ENCODE measurements at places on chromosomes 2 and 18. TPM values are rescaled to one million over a fixed set of nuclear protein-coding genes. Genes with fewer than 3 reads are reported as not detected.

The ABCB11 gene
- total RNA-seq: 0.25 TPM

The IAH1 gene
- total RNA-seq: 0.13 TPM

The ATP6V1B1 gene
- not detected for total RNA-seq

The GKN1 gene
- total RNA-seq: not detected

The ARHGEF4 gene
- total RNA-seq: not detected

The ZNF892 gene
- 0.29 TPM for total RNA-seq

The TFCP2L1 gene
- total RNA-seq: 1.00 TPM

The AP1S3 gene
- 2.5 TPM for total RNA-seq

GRCh38 chr18:50726960-50727589 lies 92.7 kb downstream of the MRO start:
- DNase-seq: no peak
- H3K4me1 ChIP-seq: no peaks in the 10 kb centered on the region
- no peak overlapping the region for H3K27ac ChIP-seq

- no peaks in the 10 kb centered on the region for H3K4me1 ChIP-seq
- no peak for DNase-seq
- no peak overlapping the region for H3K4me3 ChIP-seq
- peaks cover 3% of the 10 kb centered on the region for H3K36me3 ChIP-seq
- no peak overlapping the region for H3K27ac ChIP-seq
Observed at GRCh38 chr18:9348079-9348671, 13.6 kb downstream of the TWSG1 start.

- H3K4me1 ChIP-seq: no peaks in the 10 kb centered on the region
- no peak overlapping the region for H3K4me3 ChIP-seq
- no peak overlapping the region for H3K27ac ChIP-seq
- DNase-seq: no peak
- H3K36me3 ChIP-seq: no peaks in the 10 kb centered on the region
Observed at GRCh38 chr2:54524226-54524991, 68.3 kb downstream of the SPTBN1 start.

- H3K36me3 ChIP-seq: 0 out of 3 replicates have a peak, but pooled peaks cover 5% of the 10 kb centered on the region
- H3K27me3 ChIP-seq: no peaks in the 10 kb centered on the region
- H3K4me1 ChIP-seq: peaks cover 65% of the 10 kb centered on the region
- no peak overlapping the region for H3K4me3 ChIP-seq
- peak overlapping the region; percentile 80 for H3K27ac ChIP-seq
Observed at GRCh38 chr18:9825571-9826073, 60.2 kb upstream of the TXNDC2 start.

DNA sequence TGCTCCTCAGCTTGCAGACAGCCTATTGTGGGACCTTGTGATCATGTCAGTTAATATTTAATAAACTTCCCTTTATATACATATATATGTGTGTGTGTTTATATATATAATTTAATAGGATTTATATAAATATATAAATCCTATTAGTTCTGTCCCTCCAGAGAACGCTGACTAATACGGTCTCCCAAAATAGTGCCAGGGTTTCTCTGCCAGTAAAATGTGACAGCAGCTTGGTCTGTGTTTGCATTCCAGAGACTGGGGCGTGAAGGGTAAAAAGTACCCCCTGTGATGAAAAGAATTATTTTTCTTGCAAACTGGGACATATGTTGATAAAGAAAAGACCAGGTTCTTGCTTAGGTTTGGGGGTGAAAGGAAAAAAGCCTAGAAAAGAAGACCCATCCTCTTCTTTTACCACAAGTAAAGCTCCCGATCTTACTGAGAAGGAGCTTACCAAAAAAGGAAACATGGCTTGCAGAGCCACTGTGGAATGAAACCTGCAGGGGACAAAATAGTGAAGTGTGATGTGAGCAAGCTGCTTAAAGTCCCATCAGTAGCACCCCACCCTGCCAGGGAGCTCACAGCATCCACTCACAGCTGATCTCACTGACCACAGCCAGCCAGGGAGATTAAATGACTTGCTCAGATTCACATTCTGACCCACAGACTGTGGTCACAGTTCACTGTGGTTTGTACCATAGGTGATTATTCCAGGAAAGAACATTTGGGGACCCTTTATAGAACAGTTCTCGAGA lies 110.9 kb upstream of the RMP24 start:
- H3K36me3 ChIP-seq: no peaks in the 10 kb centered on the region
- no peak overlapping the region for H3K27ac ChIP-seq
- DNase-seq: no peak
- H3K4me3 ChIP-seq: no peak overlapping the region

- no peak overlapping the region for H3K27ac ChIP-seq
- H3K4me3 ChIP-seq: no peak overlapping the region
- H3K27me3 ChIP-seq: no peaks in the 10 kb centered on the region
Observed at GRCh38 chr18:59141294-59142068, 1.8 kb downstream of the SEC11C start.

GRCh38 chr2:939936-940601 lies 10.6 kb upstream of the SNTG2 start:
- H3K4me3 ChIP-seq: no peak overlapping the region
- DNase-seq: no peak
- no peaks in the 10 kb centered on the region for H3K27me3 ChIP-seq
- no peaks in the 10 kb centered on the region for H3K36me3 ChIP-seq
- H3K4me1 ChIP-seq: no peaks in the 10 kb centered on the region
- no peak overlapping the region for H3K27ac ChIP-seq

GRCh38 chr2:206558492-206558891 lies 83.8 kb upstream of the FAM237A start:
- DNase-seq: no peak
- no peak overlapping the region for H3K27ac ChIP-seq
- no peaks in the 10 kb centered on the region for H3K4me1 ChIP-seq
- no peak overlapping the region for H3K4me3 ChIP-seq
- no peaks in the 10 kb centered on the region for H3K27me3 ChIP-seq

GRCh38 chr2:222548992-222549391 lies 106.9 kb downstream of the FARSB start:
- DNase-seq: no peak
- no peak overlapping the region for H3K27ac ChIP-seq
- H3K4me1 ChIP-seq: no peaks in the 10 kb centered on the region
- H3K27me3 ChIP-seq: no peaks in the 10 kb centered on the region
- H3K4me3 ChIP-seq: no peak overlapping the region

GRCh38 chr2:230849633-230850357 lies 14.9 kb upstream of the ITM2C start:
- H3K27ac ChIP-seq: no peak overlapping the region
- DNase-seq: peak; percentile 69
- H3K27me3 ChIP-seq: peaks cover 12% of the 10 kb centered on the region
- no peak overlapping the region for H3K4me3 ChIP-seq
- peaks cover 14% of the 10 kb centered on the region for H3K4me1 ChIP-seq

DNA sequence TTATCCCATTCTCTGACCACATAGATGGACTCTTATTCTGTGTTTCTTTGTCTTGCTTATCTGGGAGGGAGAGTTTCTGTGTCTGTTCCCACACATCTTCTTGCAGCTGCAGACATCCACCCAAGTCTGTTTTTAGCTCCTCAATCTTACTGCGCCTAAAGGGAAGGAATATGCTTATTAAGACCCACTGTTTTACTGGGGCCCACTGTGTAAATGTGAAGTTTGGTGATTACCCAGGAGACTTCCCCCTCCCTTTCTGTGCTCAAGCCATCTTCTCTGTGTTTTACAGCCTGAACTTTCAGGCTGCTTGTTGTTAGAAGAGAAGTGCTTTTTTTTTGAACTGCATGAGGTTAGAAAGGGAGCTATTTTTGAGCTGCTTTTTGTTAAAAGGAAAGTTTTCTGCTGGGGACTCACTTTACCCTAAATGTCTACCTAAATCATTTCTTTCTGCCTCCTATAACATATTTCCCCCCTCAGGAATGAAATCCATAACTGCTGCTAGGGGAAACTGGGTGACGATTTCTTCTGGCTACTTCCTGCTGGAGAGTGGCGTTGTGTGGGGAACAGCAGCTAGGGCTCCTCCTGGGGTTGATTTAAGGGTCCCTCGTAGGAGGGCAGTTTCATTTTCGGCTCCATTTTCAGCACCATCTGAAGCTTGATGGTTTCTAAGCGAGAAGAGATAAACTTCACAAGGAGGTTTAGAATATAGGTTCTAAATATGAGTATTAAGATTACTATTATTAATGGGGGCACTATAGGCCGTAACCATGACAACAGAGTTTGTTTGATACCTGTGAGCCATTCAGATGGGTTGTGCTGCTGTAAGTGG lies 39.5 kb upstream of the GMCL1 start:
- H3K27me3 ChIP-seq: no peaks in the 10 kb centered on the region
- no peak overlapping the region for H3K4me3 ChIP-seq
- H3K36me3 ChIP-seq: no peaks in the 10 kb centered on the region
- no peaks in the 10 kb centered on the region for H3K4me1 ChIP-seq
- DNase-seq: no peak

DNA sequence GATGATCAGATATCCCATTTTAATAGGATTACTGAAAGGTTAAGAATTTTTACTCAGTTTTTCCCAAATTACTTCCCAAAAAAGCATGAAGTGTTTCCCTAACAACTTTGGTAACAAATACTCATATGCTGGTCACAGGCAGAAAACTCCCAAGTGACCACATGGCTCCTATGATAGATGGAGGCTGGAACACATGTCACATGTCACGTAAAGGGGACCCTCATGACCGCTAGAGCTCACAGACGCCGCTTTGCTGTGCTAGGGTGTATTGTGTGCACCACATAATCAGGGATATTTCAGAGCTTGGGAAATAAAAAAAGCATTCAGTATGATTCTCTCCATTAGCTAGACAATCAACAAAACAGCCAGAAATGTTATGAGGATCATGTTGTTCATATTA lies 228.2 kb downstream of the TMEM163 start:
- no peaks in the 10 kb centered on the region for H3K4me1 ChIP-seq
- H3K27me3 ChIP-seq: peaks cover 36% of the 10 kb centered on the region
- H3K27ac ChIP-seq: no peak overlapping the region
- no peaks in the 10 kb centered on the region for H3K36me3 ChIP-seq
- DNase-seq: no peak
- H3K4me3 ChIP-seq: no peak overlapping the region

- peak; percentile 58 for DNase-seq
- no peak overlapping the region for H3K4me3 ChIP-seq
- H3K27me3 ChIP-seq: no peaks in the 10 kb centered on the region
Observed at GRCh38 chr18:2985628-2986027, 27.3 kb downstream of the LPIN2 start.

DNA sequence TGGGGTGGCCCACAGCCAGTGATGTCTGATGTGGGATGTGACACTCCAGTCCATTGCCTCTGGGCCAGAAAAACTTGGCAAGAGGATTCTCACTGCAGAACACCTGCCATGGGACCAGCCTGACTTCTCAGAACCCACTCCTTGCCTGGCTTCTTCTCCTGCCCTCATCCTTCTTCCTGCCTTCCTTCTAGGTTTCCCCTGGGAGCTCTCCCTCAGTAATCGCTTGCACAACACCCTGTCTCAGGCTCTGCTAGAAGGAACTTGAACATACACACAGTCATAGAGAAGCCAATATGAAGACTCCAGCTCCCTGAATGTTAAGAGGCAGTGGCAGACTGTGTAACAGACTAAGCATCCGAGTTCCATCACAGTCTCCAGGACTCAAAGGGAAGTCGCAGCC lies 4.3 kb upstream of the COL6A3 start:
- no peak for DNase-seq
- no peak overlapping the region for H3K4me3 ChIP-seq
- H3K36me3 ChIP-seq: no peaks in the 10 kb centered on the region
- H3K27ac ChIP-seq: no peak overlapping the region

GRCh38 chr18:4658804-4659203 lies 203.7 kb upstream of the DLGAP1 start:
- no peak overlapping the region for H3K27ac ChIP-seq
- H3K36me3 ChIP-seq: no peaks in the 10 kb centered on the region
- no peak for DNase-seq
- H3K27me3 ChIP-seq: no peaks in the 10 kb centered on the region
- no peaks in the 10 kb centered on the region for H3K4me1 ChIP-seq

GRCh38 chr2:204407204-204408014 lies 137.9 kb upstream of the PARD3B start:
- H3K4me3 ChIP-seq: no peak overlapping the region
- no peaks in the 10 kb centered on the region for H3K36me3 ChIP-seq
- H3K27ac ChIP-seq: peak overlapping the region; percentile 56
- peak; percentile 42 for DNase-seq
- H3K27me3 ChIP-seq: no peaks in the 10 kb centered on the region
- H3K4me1 ChIP-seq: no peaks in the 10 kb centered on the region

DNA sequence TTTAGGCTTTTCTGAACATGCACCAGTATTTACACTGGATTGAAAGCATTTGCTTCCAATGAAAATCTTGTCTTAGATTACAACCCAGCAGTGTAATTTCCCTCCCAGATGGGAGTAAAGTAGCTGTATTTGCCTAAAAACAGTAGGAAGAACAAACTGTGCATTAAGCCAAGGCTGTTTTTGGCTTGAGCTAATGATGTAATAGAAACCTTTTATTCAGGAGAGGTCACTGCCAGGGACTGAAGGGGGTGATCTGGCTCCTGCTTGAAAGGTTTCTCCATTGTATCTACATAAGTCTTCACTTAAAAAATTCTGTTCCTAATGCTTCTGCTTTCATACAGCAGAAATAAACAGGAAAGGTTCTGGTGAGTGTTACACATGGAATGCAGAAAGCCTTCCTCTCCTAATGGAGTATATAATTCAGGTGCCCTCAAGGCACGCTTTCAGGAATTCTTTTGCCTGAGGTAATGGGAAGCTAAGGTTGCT lies 74.4 kb downstream of the MEIS1 start:
- no peak overlapping the region for H3K27ac ChIP-seq
- H3K36me3 ChIP-seq: no peaks in the 10 kb centered on the region
- no peak overlapping the region for H3K4me3 ChIP-seq
- no peaks in the 10 kb centered on the region for H3K27me3 ChIP-seq
- no peak for DNase-seq
- H3K4me1 ChIP-seq: no peaks in the 10 kb centered on the region

- H3K27me3 ChIP-seq: no peaks in the 10 kb centered on the region
- H3K4me3 ChIP-seq: no peak overlapping the region
- no peak for DNase-seq
- H3K36me3 ChIP-seq: no peaks in the 10 kb centered on the region
- no peak overlapping the region for H3K27ac ChIP-seq
Observed at GRCh38 chr2:147560810-147561535, 283.9 kb upstream of the ACVR2A start.

GRCh38 chr2:55168221-55169154 lies 63.6 kb downstream of the CLHC1 start:
- H3K27me3 ChIP-seq: no peaks in the 10 kb centered on the region
- H3K4me1 ChIP-seq: peaks cover 4% of the 10 kb centered on the region
- H3K36me3 ChIP-seq: no peaks in the 10 kb centered on the region
- no peak overlapping the region for H3K27ac ChIP-seq
- no peak overlapping the region for H3K4me3 ChIP-seq

DNA sequence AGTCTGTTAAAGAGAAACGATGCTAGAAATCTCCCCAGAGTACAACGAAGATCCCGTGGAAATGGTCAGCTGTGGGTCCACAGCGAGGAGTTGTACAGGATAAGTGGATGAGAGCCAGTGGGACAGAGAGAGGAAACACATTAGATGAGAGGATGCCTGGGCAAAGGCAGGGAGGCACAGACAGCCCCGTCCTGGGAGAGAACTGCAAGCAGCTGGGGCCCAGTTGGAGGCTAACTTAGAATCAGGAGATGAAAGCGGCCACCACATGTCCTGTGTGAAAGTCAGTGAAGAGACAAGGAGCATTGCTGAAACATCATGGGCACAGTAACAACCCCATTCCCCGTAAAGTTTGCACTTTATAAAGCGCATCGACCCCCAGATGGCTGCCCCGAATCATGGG lies 157.5 kb downstream of the RAPGEF4 start:
- H3K4me3 ChIP-seq: no peak overlapping the region
- peaks cover 3% of the 10 kb centered on the region for H3K27me3 ChIP-seq
- H3K4me1 ChIP-seq: no peaks in the 10 kb centered on the region
- no peak overlapping the region for H3K27ac ChIP-seq
